NCI-H1436 treated with DMSO at 0.1 percent for 48 hours (cell line): ENCODE measurements at places on chromosomes 3 and 15.

- DNase-seq, result no peak
Measured at GRCh38 chr15:25767356-25768151, 95.6 kb downstream of the ATP10A start.

- peak; percentile 15 for DNase-seq
Measured at GRCh38 chr3:24457719-24458118, 36.9 kb downstream of the THRB start.

DNA sequence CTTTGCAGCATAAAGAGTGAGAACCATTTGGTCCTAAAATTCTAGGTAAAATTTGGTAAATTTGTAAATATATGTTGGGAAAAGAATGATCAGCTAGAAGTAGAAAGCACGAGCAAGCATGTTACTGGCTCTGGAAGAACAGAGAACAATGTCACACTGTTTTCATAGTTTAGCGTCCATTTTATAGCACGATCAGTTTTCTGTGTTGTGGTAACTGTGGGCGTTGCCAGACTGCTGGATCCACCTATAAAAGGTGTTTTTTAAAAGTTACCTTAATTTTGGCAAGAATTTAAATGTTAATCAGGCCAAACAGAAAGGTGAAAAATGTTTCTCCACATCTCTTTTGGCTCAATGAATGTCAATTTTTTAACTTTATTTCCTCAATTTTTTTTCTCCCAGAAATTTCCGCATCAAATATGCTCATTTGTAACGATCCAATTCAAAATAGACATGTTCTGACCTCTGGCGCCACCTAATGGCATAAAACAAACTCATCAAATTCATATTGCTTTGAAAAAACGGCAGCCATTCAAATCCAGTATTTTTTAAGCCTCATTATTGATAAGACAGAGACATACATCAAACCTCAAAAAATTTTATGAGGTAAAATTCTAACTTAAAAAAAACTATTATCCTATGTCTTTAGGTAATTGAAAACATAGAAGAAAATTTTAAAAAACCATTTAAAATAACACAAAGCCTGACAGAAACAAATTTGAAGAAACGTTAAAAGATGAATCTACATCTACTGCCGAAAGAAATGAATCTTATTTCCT is 5.5 kb upstream of the GP5 start:
- peak; percentile 37 for DNase-seq

DNA sequence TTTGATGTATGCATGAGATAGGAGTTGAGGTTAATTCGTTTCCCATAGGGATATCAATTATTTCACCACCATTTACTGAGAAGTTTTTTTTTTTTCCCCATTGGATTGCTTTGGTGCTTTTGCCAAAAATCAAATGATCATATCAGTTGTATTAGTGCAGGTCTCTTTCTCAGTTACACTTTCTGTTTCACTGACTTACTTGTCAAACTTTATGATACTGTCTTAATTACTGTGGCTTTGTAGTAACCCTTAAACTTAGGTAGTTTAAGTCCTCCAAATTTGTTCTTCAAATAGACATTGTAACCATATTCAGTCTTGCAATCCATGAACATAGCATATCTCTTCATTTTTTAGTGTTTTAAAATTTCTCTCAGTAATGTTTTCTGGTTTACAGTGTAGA is 259.9 kb upstream of the SLCO3A1 start:
- DNase-seq, result no peak

DNA sequence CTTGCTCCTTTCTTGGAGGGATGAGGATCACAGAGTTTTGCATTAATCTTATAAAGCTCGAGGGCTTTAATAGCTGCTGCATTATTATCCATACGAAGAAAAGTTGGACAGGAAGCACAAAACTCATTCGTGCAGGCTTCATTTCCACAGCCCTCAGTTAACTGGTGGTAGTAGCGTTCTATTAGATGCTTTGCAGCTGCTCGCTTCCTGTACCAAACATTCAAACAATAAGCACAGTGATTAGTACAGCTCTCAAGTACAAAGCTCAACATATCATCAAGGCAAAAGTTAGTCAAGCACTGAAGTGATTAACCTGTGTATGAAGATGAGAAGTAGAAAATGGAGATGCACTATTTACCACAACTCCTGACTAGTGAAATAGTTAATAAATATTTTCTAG is 63.3 kb downstream of the UBE3A start:
- no peak for DNase-seq

DNA sequence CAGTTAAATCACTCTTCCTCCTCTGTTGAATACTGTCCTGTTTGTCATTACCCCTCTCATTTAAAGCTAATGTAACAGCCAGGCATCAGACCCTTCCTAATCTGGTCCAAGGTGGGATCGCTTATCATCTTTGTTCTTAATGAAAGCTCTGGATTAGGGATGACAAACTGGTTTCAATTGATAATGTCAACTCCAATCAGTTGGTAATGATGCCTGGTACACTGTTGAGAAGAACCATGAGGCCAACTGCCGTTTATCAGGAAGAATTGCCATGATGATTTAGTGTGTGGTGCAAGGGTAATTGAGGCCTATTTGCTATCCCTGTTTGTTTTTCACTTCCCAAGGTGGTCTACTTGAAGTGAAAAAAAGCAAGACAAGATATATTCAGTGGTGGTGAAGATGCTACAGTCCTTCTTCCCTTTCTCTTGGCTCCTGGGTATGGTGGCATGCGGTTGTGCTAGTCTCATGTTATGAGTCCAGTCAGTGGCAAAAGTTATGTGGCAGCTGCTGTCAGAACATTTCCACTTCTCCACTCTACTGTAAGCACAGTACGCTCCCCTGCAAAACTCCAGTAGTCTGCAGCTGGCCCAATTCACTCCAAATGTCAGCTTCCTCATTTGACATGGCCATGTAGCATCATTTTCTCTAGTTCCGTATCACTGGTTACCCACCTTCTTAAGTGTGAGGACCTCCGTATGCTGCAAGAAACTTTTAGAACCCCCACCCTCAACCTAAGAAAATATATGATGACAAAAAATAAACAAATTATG is 72.5 kb downstream of the MORC1 start:
- DNase-seq, result no peak

- no peak for DNase-seq
Measured at GRCh38 chr3:155809181-155809580, 3.1 kb upstream of the C3orf33 start.

GRCh38 chr3:68703066-68703465 is 229.3 kb downstream of the TAFA4 start:
- no peak for DNase-seq

DNA sequence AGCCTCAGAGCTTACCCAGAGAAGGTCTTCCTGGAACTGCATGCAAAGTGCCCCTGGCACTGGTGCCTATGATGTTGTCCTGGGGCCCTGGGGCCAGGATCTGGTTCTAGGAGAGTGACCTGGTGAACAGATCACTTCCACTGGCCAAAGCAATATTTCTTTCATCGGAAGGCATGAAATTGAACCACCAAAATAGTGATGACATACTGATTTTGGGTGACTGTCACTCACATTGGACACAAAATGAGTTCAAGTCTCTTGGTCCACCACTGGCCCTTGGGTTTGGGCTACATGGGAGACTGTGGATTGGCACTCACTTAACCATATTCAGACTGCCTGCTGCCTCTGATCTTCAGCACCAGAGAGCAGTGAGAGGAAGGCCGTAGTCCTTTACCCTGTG is 549.3 kb upstream of the PPP2R3A start:
- DNase-seq, result no peak

GRCh38 chr3:196186651-196187573 is 24.3 kb downstream of the ZDHHC19 start:
- DNase-seq, result peak; percentile 60

DNA sequence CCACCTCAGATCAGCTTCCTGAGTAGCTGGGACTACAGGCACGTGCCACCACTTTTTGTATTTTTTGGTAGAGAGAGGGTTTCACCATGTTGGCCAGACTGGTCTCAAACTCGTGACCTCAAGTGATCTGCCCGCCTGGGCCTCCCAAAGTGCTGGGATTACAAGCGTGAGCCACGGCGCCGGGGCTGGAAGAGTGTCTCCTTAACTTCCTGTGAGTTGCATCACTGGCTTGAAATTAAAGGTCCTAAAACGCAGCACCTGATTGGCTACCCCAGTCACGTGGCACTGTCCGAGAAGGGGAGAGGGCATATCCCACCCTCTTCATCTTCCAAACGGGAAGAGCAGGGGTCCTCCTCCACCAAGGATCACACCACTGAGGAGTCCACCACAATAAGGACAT is 5.5 kb upstream of the FAM174B start:
- DNase-seq, result no peak

DNA sequence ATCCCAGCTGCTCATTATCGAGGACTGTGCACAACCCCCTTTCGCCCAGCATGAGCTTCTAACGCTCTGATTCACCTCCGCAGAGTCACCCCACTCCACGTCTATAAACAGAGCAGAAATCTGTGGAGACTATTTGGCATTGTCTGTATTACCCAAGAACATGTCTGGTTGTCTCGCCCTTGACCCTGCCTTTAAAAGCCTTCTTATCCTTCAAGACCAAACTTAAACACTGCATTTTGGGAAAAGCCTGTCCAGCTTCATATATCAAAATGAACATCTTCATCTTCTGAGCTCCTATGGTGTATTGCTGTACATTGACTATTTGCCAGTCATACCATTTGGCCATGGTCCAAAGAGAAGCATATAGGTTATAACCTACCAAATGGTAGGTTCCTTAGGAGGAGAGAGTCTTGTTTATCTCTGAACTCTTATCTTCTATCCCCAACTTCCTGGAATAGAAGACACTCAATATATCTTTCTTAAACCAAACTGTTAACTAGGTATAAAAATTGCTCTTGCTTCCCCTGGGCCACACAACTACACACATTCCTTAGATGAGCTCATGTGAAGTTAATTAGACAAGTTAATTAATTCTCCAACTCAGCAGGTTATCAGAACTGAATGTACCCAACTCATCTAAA is 90.1 kb downstream of the FBN1 start:
- no peak for DNase-seq

DNA sequence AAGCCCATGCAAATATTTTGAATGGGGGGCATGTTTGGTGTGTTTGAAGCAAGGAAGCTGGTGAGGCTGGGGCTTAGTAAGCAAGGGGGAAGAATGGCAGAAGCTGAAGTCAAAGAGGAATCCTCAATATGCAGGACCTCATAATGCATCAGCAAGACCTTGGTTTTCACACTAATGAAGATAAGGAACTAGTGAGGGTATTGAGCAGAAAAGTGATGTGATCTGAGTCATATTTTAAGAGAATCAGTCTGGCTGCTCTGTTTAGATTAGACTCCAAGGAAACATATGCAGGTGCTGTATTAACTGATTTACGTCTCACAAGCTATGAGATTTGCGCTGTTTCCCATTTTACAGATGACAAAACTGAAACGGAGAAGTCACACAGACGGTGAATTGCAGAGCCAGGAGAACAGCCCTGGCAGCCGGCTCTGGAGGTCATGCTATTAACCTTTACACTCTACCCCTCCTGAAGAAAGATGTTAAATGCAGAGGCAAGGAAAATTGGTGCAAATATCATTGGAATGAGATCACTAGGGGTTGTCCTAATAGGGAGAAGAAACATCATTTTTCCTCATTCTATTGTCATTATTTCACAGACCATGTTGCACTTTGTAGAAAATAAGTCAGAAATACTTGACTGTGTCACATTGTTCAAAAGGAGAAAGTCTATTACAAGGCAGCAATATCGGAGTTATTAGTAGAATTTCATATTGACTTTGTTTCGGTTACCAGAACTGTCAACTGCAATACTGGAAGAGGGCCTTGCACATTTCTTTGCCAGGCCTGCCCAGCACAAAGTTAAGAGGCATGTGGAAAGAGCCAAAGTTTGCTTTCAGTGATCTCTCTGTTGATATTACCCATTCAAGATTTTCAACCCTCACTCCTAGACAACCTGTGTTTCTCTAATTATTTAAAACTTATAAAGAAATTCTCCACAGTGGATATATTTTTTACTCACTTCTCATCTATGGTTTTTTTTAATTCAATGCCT is 64.9 kb downstream of the COL8A1 start:
- no peak for DNase-seq

DNA sequence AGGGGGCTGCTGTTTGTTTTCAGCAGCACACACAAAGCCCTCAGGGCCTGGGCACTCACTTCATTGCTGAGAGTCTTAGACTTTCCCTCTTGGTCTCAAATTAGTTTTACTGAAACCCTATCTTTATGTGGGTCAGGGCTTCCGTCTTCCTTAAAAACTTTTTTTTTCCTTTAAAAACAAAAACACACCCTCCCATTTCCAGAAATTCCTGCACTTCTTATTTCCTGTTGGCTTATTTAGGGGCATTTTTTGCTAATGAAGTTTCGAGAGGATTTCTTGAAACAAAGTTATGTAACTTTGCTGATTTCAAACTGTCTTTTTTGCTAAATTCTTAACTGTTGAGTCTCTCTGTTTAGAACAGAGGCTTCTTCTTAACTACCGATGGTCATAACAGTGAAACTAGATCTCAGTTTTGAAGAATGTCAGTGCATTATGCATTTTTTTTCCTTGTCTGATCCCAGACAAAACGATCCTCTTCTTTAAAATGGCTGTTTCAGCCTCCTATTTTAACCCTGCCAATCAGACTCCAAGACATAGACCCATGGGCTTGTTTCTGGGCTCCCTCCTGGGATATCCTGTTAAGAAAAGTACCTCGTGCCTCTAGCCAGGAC is 23.3 kb downstream of the ANAPC13 start:
- no peak for DNase-seq

- no peak for DNase-seq
Measured at GRCh38 chr3:195895078-195895860, 13.1 kb downstream of the TNK2 start.

DNA sequence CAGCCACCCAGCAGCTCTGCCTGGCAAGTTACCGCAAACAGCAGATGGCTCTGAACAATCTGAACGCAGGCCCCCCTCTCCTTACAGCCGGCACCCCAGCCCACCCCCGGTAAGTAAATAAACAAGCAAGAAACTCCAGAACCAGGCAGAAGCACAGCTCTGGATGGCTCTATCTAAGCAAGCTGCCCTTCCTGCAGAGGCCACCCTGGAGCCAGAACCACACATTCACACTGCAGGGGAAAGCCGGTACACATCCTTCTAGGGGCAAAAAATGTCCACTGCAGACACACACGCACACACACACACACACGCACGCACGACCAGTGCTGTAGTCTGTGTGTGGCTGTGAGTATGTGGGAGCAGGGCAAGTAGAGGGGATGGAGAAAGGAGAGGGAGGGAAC is 63.9 kb downstream of the ADCY5 start:
- no peak for DNase-seq

GRCh38 chr15:40249477-40250303 is 10.8 kb downstream of the PAK6 start:
- no peak for DNase-seq

GRCh38 chr3:22288756-22289155 is 537.7 kb upstream of the ZNF385D start:
- no peak for DNase-seq
